ENCODE measurements at places on chromosomes 2 and 18. TPM values are rescaled to one million over a fixed set of nuclear protein-coding genes. Genes with fewer than 3 reads are reported as not detected.

GRCh38 chr2:23145460-23145859 is 239.5 kb upstream of the KLHL29 start:
- DNase-seq, result no peak

- DNase-seq, result no peak
These were observed 68.7 kb upstream of the STK39 start for GRCh38 chr2:168316073-168316440.

GRCh38 chr2:20141806-20142205 is 83.1 kb downstream of the SDC1 start:
- DNase-seq, result no peak

The LIMS2 gene
- total RNA-seq, result 10.1 TPM

The SOCS6 gene
- total RNA-seq, result 2.9 TPM

DNA sequence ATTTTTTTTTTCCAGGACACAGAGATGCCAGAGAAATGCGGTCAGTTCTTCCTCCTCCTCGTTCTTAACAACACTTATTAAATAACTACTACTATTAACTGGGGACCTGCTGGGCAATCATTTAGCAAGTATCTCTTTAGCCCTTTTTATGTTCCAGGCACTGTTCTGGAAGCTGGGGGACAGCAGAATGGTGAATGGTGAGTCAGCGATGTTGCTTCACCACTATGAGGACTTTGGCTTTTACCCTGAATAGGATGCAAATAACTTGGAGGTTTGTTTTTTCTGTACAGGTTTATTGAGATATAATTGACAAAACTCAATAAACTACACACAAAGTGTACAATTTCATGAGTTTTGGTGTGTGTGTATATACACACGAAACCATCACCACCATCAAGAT is 179.9 kb upstream of the MSH6 start:
- no peak for DNase-seq

The AP1S3 gene
- total RNA-seq, result 2.5 TPM

GRCh38 chr2:208466151-208466919 is 59.7 kb downstream of the PTH2R start:
- DNase-seq, result no peak

DNA sequence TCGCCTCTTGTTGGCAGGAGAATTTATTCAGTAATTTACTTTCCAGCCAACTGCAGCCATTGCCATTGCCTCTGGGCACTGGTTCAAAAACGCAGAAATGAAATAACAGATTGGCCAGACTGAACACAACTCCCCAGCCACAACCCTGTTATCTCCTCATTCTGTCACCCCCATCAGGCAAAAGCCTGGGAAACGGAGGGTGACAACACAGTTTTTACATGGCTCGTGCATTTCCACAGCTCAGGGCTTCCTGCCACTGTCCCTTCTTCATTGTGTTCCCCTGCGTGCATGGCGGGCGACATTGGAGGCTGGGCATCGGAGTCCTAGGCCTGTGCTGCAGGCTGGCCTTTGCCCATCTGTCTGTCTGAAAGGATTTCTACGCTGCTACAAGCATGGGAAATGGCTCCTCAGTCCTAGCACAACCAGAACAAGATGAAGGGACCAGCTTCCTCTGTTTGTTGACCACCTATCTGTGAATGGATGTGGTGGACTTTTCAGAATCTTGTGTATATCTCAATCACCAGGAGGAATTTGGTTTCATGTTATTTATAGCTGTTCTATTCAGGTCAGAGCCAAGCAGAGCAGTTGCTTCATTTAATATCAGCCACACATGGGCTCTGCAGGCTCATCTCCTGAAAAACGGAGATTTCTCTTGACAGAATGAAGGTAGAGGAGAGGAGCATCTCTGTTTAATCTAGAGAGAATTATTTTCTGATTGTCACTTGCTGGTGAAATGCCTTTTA is 107.0 kb downstream of the MGAT5 start:
- no peak for DNase-seq

GRCh38 chr2:70779911-70780545 is 10.4 kb downstream of the FIGLA start:
- no peak for DNase-seq

GRCh38 chr2:149409506-149409905 is 79.1 kb downstream of the LYPD6 start:
- no peak for DNase-seq

Data from naive thymus-derived CD8-positive, alpha-beta T cell (primary cell).